ENCODE measurements at places on chromosomes 1 and 21.

- no peak for DNase-seq
These were observed 119.4 kb downstream of the KCNJ15 start for GRCh38 chr21:38376235-38376634.

- no peak for DNase-seq
These were observed 1.4 kb downstream of the PROK1 start for GRCh38 chr1:110452330-110452729.

- DNase-seq: no peak
These were observed 21.6 kb downstream of the VPS13D start for GRCh38 chr1:12251442-12251841.

GRCh38 chr1:150186789-150187559 lies 37.3 kb downstream of the PLEKHO1 start:
- DNase-seq: peak; percentile 31

DNA sequence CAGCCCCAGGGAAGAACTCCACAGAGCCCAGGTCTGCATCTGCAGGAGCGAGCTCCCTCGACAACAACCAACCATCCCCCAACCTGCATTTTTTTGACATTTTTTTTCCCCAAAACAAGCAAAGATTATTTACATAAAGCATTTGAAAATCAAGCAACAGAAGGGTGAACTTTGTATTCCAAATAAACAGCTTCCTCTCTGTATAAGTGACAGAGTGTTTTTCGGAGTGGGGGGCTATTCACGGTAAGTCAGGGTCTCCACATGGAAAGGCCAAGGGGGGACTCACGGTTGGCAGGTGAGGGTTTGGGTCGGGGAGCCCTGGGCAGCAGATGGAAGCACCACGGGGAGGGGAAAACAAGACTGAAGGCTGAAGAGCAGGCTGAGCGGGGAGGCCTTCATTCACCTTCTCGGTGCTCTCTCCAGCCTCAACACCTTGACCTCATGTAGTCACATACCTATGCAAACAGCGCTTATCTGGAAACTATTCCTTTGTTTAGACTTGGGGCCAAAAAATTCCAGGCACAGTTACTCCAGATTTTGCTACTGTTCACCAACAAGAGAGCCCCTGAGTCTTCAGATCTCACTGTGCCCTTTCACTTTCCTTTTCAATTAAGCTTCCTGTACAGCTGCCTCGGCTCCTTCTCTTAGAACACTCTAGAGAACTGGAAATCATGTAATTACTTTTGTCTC lies 27.6 kb downstream of the C2CD2 start:
- DNase-seq: no peak

DNA sequence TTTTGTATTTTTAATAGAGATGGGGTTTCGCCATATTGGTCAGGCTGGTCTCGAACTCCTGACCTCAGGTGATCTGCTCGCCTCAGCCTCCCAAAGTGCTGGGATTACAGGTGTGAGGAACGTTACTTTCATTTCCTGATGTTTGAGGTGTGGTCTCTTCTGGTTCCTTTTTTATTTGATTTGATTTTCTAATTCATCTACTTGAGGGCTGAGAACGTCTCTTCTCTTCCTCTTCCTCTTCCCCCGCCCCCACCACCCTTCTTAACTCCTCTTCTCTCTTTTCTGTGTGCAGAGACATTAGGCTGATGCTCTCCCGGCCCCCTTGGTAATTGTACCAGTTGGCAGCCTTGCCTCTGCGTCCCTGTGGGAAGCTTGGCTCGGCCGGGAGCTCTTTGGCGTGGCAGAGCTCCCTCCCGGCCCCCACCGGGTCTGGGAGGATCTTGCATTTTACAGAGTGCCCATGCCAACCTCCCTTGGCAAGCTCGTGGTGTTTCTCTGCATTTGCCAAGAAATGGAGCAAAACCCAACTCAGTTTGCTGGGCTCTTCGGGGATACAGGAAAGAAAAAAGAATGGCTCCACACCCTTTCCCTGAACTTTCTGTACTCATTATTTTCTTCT lies 19.9 kb downstream of the CRYAA start:
- no peak for DNase-seq

- DNase-seq: no peak
These were observed 162.7 kb downstream of the IER5 start for GRCh38 chr1:181251001-181251712.

GRCh38 chr21:44589586-44590305 lies 2.6 kb downstream of the KRTAP10-6 start:
- DNase-seq: no peak

GRCh38 chr1:71307451-71307850 lies 226.6 kb upstream of the ZRANB2 start:
- DNase-seq: no peak

DNA sequence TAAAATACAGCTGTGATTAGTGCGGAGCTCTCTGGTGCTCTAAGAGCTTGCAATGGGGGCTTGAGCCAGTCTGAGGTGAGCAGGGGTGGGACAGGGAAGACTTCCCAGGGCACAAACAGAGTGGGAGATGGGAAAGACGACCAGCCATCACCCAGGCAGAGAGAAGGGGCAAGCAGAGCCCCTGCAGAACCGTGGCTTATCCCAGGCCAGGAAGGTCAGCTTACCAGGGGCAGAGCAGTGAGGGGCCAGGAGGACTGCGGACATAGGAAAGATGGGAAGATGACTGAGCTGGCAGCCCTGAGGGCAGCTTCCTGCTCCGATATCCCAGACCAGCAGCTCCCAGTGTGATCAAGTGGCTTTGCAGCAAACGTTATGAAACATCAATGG lies 55.4 kb upstream of the IFFO2 start:
- DNase-seq: peak; percentile 44

DNA sequence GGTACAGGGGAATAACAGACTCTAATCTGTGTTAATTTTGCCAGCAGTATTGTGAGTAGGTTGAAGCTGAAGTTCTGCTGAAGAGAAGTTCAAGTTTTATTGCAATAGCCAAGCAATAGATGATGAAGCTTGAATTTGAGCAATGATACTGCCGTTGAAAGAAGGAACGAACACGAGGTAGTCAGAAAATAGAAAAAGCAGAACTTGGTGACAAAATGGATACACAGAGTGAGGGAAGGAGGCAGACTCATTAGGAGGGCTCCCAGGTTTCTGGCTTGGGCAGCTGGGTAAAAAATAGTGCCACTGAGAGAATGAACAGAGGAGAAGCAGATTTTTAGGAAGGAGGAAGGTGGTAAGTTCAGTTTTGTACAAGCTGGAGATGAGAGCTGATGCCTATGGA lies 22.3 kb upstream of the AGO1 start:
- no peak for DNase-seq

GRCh38 chr1:61056573-61057439 lies 25.6 kb upstream of the NFIA start:
- peak; percentile 37 for DNase-seq

DNA sequence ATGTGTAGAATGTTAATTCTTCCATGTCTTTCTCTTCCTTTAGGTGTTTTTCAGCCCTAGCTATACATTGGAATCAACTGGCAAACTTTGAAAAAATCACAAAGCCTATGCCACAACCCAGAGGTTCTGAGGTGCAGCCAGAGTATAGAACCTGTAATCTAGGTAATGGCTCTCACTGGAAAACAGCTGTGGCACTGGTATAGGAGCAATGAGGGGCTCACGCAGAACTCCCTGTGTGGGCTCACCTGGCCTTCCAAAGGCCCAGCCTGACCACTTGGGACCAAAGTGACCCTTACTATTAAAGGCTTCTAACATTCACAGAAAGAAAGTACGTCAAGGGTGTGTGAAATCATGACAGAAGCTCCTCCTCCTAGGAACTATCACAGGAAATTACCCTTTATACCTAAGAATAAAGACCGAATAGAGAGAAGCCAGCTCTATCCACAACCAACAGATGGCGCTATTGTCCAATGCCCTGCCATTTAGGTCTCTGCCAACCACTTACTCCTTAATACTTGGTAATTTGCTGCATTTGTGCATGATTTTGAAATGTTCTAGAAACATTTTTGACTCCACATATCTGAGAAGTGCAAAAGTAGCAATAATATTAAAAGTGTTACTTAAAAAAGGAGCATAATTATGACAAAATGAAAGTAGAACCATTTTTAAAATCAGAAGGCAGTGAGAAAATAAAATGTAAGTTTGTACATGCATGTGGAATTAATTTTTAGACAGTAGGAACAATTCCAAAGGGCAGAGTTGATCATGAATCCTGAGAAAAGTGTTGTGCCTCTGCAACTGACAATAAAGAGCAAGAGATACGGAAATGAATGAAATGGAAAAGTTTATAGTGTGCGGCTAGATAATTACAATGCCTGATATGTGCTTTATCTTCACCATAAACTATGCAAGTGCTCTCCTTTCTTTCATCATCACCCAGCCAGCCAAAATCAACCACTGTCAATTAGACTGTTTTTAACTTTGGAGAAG lies 93.1 kb upstream of the HAO2 start:
- peak; percentile 82 for DNase-seq

DNA sequence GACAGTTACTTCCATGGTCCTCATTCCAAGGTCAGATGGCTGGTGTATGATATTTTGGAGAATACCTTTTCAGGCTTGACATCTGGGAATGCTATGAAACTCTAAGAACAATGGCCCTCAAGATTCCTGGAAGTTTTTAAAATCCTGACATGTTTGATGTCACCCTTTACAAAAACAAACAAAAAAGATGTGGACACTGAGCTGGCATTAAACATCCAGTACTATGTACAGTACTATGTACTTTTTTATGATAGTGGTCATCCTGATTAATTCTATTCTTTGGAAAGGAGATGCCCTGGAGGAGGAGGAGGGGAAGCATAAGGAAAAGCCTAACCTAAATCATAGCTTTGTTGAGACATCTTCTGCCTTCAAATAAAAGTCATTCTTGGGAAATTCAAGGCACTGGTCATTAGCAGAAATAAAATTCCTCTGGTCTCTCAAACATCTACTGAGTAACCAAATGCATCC lies 235.4 kb downstream of the HMCN1 start:
- DNase-seq: peak; percentile 9

- peak; percentile 38 for DNase-seq
These were observed 145.5 kb upstream of the IRF2BP2 start for GRCh38 chr1:234755449-234755863.

- DNase-seq: no peak
These were observed 10.0 kb downstream of the NCSTN start for GRCh38 chr1:160353223-160353622.

DNA sequence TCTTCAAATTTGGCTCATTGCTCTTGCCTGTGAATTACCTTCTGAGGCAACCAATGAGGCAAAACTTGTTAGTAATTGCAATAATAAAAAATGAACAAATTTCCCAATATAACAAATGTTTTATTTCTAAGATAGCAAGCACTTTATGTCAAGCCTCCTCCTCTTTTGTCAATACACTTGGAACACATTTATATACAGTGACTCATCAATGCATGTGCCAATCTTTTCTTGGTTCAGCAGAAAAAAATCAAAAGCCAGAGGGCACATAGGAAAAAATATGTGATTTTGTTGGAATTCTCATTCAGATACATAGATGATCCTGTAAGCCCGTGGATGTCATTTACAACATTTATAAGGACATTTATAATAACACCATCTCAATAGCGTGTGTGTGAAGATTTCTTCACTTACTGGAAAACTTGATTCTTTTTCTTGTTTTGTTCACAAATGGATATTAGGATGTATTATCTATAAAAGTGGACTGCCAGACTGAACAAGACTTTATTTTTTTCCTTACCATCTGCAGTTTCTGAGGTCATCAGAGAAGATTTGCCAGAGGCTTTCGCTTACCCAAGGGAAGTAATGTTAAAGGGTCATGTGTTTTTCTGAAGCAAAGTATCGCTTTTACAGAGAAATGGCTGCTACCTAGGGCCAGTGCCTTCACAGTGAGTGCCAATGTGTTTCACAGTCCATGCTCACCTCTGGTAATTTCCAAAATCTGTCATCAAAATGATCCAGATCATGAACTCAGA lies 645.7 kb upstream of the PTBP2 start:
- peak; percentile 25 for DNase-seq

- peak; percentile 88 for DNase-seq
These were observed 31.2 kb upstream of the MORC3 start for GRCh38 chr21:36288651-36289243.

GRCh38 chr1:7454052-7454815 lies 316.9 kb upstream of the VAMP3 start:
- no peak for DNase-seq
